ENCODE measurements at places on chromosomes 13 and 19.

GRCh38 chr19:14318873-14319272 lies 62.4 kb upstream of the ADGRE5 start:
- no peak for DNase-seq

- DNase-seq, result no peak
These were observed 1.5 kb downstream of the UNC13A start for GRCh38 chr19:17686592-17687024.

DNA sequence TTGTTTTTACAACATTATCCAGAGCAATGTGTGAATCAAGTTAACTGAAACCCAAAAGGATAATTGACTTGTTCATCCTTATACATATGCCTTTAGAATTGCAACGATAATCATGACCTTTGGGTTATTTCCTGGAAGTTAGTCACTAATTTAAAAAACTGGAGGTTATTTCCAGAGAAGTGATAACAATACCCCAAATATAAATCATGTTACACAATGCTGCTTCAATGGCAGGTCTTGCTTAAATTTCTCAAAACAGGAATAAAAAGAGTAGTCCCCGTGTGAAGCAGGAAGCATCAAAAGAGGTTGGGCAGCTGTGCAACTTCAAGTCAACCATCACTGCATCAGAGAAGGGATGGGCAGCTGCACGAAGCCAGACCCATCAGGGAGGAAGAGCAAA lies 134.4 kb downstream of the EFNB2 start:
- no peak for DNase-seq

DNA sequence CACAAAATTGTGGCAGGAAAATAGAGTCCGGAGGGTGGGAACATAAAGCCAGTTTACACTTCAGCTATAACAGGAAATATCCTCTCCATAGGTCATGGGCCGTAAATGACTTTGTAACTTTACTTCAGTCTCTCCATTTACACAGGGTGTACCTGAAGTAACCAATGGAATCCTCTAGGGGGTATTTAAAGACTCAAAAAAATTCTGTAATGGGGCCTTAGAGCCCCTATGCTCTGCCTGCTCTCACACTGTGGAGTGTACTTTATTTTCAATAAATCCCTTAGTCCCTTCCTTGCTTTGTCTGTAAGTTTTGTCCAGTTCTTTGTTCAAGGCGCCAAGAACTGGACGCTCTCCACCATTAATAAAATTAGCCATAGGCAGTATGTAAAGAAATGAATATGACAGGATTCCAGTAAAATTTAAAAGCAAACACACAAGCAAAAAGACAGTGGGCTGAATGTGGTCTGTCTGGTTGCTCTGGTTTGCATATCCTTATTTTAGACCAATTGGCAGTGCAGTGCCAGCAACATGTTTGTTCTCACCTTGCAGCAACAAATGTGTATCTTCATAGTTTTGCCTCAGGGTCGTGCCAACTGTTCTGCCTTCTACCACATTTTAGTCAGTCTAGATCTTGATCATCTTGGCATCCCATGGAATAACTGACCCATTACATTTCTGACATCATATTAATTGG lies 801.5 kb upstream of the SPRY2 start:
- DNase-seq, result no peak

- DNase-seq, result no peak
These were observed 1075.2 kb downstream of the PCDH9 start for GRCh38 chr13:66154976-66155375.

DNA sequence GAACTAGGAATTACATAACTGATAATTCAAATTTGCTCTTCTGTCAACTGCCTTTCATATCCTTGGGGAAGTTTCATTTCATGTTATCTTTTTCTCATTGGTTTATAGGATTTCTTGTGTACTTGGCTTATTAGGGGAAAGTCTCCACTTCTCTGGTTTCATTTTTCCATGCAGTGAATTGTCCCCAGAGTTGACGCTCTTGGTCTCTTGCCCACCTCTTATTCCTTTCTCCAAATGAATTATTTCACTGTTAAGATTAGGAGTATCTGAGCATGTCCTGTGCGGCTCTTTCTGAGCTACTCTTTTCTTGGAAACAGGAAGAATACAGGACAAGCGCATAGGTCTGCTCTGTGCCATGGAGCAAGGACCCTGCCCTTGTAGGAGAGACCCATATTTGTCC lies 104.8 kb downstream of the POSTN start:
- no peak for DNase-seq

- DNase-seq, result no peak
These were observed 1.8 kb upstream of the STARD13 start for GRCh38 chr13:33287142-33287882.

- no peak for DNase-seq
These were observed 7.5 kb downstream of the FBN3 start for GRCh38 chr19:8141726-8142512.

DNA sequence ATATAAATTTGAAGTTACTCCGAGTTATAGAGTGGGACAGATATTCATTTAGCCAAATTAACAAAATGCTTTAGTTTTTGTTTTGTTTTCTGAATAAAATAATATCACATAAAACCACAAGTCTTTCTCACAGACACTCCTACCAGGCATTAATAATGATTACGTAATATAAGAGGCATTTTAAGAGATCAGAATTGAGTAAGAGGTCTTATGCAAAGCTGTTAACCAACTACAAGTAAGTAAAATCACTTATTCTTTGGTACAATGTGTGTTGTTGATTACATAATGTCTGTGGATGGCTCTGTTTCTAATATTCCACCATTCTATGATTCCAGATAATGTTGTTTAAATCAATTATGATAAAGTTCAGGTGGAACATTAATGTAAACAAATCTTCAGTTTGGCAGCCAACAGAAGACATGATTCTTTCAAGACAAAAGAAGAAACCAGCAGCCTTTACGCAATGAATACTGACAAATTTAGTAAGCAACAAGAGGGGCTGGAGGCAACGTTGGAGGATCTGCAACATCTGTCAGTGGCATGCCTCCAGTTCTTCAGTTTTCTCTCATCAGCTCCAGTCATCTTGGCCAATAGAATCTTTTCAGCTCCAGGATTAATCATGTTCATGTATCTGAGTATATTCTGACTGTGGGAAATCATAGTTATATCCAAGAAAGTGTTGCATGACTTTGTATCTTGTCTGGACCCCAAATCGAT lies 403.8 kb downstream of the SLITRK5 start:
- no peak for DNase-seq

- DNase-seq, result no peak
These were observed 937 bp upstream of the SPRY2 start for GRCh38 chr13:80341756-80342370.
